ENCODE measurements at places on chromosomes 12 and 14.

DNA sequence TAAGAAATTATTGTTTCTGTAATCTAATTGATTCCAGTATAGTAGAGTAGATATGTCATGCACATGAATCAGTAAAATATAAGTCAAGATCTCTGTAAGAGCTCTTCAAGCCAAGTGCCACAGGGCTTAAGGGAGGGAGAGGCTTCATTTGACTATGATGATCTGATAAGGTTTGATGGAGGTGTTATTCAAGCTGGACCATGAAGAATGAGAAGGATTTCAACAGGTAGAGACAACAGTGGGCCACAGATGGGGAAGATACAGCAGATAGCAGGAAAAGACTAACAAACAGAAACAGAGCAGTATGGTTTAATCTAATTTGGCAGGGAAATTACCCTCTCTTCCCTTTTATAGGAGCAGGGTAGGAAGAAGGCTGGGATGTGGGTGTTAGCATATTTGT lies 40.6 kb upstream of the FKBP4 start:
- no peak for DNase-seq

GRCh38 chr12:62776575-62776974 lies 158.4 kb downstream of the PPM1H start:
- no peak for DNase-seq

GRCh38 chr12:10362325-10362724 lies 27.5 kb downstream of the KLRK1 start:
- no peak for DNase-seq

DNA sequence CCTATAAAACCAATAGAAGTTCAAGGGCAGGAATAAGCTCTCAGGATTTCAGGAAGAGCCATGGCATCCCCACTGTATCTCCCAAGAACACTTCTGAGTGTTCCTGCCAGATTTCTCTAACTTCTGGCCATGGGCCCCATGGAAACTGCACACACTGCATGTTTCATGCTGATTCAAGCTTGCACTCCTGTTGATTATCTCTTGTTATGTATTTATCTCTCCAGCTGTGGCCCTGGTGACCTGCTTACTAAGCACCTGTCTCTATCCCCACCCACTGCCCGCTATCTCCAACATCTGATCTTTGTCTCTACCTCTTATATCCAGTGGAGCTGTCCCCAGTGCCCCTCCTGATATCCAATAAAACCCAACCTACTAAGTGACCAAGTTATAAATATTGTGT lies 285.3 kb downstream of the PDZRN4 start:
- DNase-seq, result no peak

GRCh38 chr12:121815263-121815662 lies 11.5 kb downstream of the SETD1B start:
- DNase-seq, result no peak

DNA sequence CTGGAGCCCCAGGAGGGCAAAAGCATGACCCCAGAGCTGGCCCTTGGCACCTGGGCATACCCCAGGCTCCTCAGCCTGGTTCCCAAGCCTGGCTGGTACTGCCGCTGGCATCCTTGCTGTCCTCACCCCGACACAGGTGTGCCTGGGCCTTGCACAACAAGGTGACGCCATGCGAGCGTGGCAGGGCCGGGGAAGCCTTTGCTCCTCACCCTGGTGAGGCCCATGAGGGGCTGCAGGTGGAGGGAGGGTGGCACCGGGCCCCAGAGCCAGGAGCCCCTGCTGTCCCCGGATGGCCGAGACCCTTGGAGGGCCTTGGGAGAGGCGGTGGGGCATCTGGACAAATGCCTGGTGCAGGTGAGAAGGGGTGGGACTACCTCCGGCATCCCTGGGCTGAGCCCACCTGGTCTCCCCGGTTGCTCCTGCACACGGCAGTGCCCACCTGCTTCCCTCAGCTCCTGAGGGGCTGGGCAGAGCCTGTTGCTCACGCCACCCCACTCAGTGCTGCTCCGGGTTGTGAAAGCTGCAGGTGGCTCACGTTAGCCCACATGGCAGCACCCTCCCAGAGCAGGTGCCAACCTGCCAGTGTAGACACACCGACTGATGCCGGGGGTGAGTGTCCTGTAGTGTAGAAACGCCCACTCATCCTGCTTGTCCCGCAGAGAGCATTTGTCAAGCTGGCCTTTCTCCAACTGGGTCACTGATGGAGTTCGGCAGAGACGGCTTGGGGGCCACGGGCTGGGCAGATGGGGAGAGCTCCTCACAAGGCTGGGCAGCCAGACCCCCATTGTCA lies 24.6 kb upstream of the KIF26A start:
- DNase-seq, result no peak

DNA sequence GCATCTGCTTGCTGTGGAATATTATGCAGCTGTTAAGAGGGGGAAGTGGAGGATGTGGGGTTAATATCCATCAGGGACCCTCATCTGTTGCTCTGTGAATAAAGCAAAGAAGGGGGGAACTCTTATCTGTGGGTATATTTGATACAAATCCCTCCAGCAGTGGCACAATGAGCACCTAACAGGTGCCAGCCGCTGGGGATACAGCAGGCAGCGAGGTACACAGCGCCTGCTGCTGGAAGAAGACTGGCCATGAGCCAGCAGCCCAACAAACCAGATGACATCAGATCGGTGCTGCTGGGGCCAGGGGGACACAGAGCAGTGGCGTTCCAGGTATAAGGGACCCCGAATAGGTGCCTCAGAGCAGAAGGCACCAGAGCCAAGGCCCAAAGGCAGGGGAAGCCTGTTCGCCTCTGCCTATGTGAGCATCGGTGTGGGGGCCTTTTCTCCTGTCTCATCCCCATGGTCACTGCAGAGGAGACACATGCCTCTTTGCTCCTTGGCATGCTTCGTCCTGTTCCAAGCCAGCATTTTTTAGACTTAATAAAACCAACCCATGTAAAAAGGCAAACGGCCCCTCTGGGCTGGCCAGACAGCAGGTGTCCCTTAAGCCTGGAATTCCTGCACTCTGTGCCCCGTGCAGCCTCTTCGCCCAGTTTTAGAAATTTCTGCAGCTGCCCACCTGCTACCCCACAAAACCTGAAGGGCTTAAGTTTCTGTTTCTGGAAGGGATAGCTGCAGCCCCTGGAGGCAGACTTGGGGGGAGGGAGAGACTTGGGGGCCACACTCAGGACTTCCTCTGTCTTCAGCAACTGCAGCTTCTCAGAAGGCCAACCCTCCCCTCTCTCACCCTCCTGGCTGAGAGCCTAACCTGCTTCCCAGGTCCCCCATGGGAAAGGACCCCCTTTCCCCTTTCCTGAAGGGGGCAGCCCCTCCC lies 1.6 kb upstream of the CKB start:
- no peak for DNase-seq

GRCh38 chr14:102213984-102214658 lies 74.4 kb downstream of the WDR20 start:
- DNase-seq, result no peak

DNA sequence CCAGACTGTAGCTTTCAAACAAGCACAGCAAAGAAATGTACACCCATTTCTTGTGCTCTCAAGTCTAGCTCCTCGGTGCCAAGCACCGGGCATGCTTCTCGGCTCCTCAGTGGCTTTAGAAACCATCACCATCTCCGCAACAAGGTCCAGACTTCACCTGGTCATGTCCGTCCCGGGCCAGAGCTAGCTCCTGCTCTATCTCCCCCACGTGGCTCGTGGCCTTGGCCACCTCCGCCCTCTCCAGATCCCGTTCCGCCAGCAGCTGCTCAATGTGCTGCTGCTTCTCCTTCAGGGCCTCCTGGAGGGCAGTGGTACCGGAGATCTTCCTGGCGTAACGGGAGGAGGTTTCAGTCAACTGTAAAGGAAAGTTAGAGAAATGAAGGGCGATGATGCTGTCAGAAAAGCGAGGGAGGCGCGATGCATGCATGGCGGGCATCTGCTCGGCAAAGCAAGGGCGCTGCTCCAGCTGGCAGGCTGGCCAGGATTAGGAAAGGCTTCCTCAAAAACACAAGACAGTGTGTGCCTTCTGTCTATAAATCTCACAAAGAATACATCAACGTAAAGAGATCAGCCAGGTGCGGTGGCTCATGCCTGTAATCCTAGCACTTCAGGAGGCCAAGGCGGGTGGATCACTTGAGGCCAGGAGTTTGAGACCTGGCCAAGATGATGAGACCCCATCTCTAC lies 67.4 kb downstream of the CLIP1 start:
- DNase-seq, result no peak

- DNase-seq, result no peak
These were observed 5.0 kb upstream of the SLC4A8 start for GRCh38 chr12:51419425-51420193.

DNA sequence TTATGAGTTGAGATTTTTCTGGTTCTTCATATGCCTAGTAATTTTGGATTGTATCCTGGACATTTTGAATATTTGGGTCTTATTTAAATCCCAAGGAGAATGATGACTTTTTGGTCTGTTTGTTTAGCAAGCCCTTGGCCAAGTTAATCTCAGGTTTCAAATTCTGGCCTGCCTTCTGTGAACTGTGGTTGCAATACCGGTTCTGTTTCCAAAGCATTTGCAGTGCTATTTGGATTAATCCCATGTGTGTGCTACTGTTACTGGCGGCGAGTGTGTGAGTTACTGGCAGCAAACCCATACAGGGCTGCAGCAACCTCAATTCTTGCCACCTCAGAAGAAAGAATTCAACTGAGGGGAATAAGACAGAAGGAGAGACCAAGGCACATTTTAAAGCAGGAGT lies 51.1 kb downstream of the TMEM260 start:
- no peak for DNase-seq

DNA sequence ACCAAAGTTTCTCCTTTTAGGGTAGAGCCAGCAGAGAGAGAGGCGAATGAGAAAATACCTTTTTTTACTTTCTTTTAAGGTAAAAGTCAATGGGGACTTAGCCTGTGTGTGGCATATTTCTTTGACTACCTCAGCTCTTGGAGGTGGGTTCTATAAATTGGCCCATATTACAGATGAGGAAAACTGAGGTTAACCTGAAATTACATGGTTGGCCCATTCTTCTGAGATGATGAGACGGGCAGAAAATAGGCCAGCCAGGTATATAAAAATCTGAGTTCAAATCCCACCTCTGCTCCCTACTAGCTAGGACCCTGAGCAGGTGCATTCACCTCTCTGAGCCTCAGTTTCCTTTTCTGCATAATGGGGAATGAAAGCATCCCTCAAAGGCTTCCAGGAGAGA lies 22.4 kb downstream of the LHX5 start:
- DNase-seq, result no peak

GRCh38 chr12:4434706-4435425 lies 10.7 kb downstream of the FGF6 start:
- no peak for DNase-seq

DNA sequence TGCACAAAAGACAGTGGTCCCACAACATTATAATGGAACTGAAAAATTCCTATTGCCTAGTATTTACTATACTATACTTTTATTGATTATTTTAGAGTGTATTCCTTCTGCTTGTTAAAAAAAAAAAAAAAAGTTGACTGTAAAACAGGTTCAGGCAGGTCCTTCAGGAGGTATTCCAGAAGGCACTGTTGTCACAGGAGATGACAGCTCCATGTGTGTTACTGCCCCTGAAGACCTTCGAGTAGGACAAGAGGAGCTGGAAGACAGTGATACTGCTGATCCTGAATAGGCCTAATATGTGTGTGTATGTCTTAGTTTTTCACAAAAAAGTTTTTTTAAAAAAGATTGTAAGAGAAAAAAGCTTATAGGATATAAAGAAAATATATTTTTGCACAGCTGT lies 12.3 kb downstream of the UBE2N start:
- no peak for DNase-seq

- DNase-seq, result no peak
These were observed 107.4 kb downstream of the TSHR start for GRCh38 chr14:81062816-81063215.

Measured in COLO829 (cell line).